ENCODE measurements at places on chromosomes 1 and 21. TPM values are rescaled to one million over a fixed set of nuclear protein-coding genes. Genes with fewer than 3 reads are reported as not detected.

- DNase-seq: no peak
Observed at GRCh38 chr1:222547944-222548671, at the start of gene HHIPL2. Gene HHIPL2 (minus strand): TSS chr1:222548104. CDS start chr1:222548044, 60 bp downstream.

DNA sequence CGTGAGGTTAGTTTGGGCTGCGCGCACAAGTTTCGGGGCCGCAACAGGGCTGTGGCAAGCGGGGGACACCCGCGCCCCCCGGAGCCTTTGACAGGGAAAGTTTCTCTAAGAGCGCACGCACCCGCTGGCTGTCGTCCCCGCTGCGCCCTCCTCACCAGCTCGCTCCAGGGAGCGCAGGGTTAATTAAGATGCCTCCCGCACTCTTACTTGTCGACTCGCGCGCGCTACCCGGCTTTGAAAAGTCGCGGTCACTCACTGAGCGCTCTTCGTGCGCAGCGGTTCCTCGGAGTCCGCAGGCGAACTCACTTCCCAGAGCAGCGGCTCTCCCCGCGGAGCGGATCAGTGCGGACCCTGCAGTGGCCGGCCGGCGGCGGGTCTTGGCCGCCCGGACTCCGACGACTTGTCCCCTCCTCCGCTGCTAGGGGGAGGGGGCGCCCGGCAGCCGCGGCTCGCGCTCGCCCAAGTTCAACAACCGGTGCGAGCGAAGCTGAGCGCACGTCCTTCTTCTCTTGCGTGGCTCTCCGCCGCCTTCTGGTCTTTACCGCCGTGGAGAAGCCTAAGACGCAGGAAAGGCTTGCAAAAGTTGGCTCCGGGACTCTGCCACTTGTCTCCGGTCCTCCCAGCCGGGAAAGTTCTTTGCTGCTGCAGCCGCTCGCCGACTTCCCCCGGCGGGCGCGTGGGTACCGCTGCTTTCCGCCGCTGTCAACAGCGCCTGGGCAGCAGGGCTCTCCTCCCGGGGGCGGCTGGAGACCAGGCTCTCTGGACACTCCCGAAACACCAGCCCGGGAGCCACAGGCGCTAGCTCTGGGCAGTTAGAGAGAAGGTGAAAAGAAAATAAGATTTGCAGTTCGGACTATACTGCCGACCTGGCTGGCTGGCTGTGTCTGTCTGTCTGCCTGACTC lies 506 bp downstream of the JUN start:
- no peak for DNase-seq

GRCh38 chr1:230568008-230568407 lies 74.3 kb upstream of the COG2 start:
- no peak for DNase-seq

Gene MAD2L2
- total RNA-seq: 89.5 TPM

- no peak for DNase-seq
Observed at GRCh38 chr1:223177681-223178080, 34.6 kb upstream of the TLR5 start.

Gene RBM11
- 4.6 TPM for total RNA-seq

Gene SLC22A15
- 12.9 TPM for total RNA-seq

DNA sequence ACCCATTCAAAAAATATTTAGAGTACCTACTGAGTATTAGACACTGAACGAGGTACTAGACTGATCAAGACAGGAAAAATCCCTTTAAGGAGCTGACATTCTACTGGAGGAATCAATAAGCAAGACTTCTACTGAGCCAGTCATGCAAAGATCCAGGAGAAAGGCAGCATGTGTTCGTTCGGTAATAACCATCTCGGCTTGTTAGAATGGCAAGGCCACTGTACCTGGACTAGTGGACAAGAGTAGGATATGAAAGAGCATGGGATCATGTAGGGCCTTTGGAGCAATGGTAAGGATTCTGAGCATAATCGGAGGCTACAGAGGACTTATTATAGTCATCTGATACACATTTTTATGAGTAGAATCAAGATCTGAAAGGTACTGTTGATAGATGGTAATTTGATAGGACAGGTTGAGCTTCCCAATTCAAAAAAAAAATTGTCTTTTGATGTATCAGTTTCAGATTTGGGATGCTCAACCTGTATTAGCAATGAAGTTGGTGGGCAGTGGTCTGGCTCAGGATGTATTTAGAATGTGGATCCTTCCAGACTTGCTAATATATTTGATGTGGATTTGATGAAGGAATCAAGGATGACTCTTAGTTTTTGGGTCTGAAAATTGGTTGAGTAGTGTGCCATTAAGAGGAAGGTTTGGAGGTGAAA lies 2.3 kb downstream of the COX20 start:
- DNase-seq: no peak

Gene CELA3A
- not detected for total RNA-seq

DNA sequence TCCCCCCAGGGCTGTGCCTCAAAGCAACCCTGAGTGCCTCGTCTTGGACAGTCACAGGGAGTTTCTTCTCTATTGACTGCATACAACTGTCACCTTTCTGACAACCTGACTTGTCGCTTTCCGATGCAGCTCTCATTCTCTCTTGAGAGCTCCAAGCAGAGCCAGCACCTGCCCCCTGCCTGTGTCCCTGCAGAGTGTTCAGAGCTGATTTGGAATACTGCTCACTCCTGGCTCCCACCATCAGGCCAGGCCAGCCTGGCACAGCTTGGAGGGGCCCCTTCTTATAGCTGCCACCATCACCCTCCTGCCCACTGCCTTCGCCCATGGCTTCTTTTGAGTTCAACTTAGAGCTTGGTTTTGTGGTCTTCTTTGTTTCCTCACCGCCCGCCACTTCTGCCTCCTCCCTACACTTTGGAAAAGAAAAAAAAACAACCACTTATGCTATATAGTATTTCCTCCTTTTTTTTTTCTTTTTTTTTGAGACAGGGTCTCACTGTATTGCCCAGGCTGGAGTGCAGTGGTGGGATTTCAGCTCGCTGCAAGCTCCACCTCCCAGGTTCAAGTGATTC lies 12.3 kb downstream of the NCF2 start:
- no peak for DNase-seq

DNA sequence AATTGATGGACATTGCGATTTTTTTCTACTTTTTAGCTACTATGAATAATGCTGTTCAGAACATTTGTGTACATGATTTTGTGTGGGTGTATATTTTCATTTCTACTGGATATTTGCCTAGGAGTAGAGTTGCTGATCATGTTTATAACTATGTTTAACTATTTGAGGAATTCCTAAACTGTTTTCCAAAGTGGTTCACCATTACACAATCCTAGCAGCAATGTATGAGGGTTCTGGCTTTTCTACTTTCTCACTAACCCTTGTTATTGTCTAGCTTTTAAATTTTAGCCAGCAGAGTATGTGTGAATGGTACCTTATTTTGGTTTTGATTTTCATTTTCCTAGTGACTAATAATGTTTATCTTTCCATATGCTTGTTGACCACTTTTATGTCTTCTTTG lies 86.2 kb downstream of the ATG4C start:
- no peak for DNase-seq
